Myocyte (in vitro differentiated cells): ENCODE measurements at places on chromosomes 2 and 18.

DNA sequence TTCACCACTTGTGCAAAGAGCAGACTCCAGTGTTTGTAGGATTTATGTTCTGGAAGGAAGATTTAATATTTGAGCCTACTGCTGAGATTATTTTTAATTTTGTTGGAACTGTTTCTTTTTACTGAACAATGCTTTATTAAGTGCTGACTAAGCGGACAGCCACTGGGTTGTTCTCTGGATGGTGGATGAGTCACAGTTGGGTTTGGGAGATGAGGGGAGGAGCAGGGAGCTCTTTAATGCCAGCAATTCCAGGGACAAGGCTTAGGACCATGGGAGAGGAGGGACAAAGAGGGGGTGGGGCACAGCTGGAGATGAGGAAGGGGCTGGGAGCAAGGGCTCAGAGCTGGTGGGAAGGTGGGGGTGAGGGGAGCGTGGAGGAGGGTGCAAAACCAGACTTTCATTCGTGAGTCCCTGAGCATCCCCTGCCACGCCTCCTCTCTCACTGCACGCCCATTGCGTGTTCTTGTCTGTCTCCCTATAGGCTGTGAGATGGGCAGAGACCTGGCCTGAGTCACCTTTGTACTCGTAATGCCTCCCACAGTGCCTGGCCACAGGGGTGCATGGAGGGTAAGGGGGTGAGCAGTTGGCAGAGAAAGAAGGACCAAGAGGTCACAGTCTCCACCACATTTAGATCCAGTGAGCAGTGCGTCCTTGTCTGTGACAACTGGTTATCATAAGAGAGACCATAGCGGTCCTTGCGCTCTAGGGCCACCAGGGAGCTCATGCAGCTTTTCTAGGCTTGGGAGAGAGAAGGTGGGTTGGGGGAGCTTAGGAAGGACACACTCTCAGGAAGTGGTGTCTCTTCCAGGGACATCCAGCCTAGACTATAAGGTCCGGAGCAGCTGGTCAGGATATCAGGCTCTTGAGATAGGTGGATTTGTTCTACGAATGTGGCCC lies 18.4 kb downstream of the SLC4A3 start:
- DNase-seq: peak; percentile 84

DNA sequence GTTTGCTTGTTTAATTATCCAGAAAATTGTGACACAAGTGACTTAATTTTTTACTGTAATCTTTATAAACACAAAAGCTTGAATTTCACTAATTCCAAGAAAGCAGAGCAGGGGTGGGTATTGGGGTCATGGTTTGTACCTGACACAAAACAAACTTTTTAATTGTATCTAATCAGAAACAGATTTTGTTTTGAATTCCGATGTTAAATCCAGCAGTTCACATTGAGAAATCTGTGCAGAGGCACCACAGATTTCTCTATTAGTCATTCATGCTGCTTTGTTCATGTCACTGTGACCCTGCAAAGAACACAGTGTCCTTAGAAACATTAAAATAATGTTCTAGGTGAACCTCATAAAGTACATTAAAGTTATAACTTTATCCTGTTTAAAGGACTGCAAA lies 443.4 kb downstream of the NYAP2 start:
- DNase-seq: no peak

- no peak for DNase-seq
Measured at GRCh38 chr18:61752973-61753372, 139.8 kb downstream of the RNF152 start.

GRCh38 chr2:29218550-29219125 lies 103.4 kb downstream of the CLIP4 start:
- no peak for DNase-seq
